NCI-H524 treated with DMSO at 0.1 percent for 48 hours (cell line): ENCODE measurements at places on chromosomes 12 and 14.

DNA sequence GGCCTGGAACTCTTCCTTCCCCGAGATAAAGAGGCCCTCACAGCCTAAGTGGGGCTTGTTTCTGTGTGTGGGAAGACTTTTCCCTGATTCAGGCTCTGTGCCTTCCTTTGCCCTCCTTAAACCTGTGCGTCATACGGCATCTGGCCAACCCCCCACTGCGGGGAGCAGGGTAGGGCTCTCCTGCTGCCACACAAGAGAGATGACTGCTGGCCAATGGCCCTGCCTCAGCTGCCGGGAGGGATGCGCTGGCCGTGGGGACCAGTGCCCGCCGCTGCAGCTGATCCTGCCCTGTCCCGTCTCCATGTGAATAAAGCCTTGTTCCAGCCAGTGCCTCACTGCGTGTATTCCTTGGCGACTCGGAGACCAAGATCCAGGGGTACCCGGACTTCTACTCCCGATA, 42.5 kb upstream of the BEGAIN start:
- DNase-seq = no peak

- DNase-seq = no peak
Measured at GRCh38 chr12:88546853-88547252, 33.4 kb downstream of the KITLG start.

GRCh38 chr12:1651946-1652345, 22.9 kb downstream of the WNT5B start:
- no peak for DNase-seq

- no peak for DNase-seq
Measured at GRCh38 chr12:71397433-71397954, 42.1 kb upstream of the LGR5 start.

DNA sequence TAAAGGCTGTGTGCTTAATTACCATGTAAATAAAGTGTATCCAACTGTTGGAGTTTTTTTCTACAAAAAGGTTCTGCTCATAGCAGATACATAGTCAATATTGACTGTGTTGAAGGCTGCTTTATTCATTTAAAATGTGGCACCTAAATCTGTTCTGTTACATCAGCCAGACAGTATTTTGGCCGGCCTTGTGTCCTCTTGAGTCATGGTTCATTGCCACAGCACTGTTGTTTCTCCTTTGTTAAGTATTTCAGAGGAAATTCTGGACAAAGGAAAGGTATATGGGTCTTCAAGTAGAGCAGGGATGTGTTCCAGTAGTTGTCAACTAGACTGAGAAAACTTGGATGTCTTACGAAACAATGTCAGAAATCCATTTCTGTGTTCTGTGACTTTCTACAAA, 95.5 kb downstream of the SLC38A6 start:
- DNase-seq = no peak
